T-cell (primary cell): ENCODE measurements at places on chromosomes 6 and 20. TPM values are rescaled to one million over a fixed set of nuclear protein-coding genes. Genes with fewer than 3 reads are reported as not detected.

DNA sequence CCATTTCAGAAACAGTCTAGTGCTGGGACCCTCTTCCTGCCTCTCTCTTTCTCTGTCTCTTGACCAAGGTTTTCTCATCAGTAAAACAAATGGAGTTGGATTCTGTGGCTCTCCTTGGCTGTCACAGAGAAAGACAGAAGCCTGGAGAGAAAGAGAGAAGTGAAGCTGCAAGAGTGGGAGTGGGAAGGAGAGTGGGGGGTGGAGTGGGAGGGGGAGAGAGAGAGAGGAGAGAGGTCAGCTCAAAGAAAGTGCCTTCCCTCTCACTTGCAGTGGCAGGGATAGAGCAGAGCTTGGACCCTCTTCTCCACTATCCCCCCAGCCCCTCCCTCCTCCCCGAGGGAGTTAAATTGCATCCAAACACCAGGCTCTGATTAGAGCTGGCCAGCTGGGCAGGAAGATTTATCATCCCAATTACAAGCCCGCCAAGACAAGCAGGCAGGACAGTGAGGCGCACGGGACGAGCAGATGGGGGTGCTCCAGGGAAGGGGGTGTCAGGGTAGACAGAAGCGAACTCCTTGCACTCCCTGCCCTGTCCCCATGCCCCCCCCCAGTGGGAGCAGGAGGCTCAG, 74.3 kb downstream of the CD40 start:
- no peaks in the 10 kb centered on the region for H3K36me3 ChIP-seq
- peaks cover 42% of the 10 kb centered on the region for H3K27me3 ChIP-seq
- H3K27ac ChIP-seq = no peak overlapping the region
- no peak overlapping the region for H3K4me3 ChIP-seq
- DNase-seq = no peak
- no peaks in the 10 kb centered on the region for H3K4me1 ChIP-seq

DNA sequence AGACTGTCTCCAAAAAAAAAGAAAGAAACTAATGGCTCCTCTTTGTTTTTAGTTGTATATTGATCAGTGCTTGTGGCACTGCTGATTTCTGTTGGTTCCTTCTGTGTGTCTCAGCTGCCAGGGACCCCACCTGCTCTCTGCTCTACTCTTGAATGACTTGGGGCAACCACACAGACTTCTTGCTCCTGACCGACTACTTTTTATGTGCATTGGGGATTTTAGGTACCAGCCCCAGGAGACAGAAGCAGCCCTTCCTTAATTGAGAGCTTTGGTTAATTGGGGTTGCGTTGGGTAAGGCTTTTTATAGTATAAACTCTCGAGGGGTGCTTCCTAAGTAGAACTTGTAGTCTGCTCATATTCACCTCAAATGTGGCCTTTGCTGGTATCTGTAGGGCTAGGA, 6.9 kb downstream of the STK35 start:
- peaks cover 63% of the 10 kb centered on the region for H3K4me1 ChIP-seq
- H3K27me3 ChIP-seq = no peaks in the 10 kb centered on the region
- H3K36me3 ChIP-seq = peaks cover 7% of the 10 kb centered on the region

The RAET1L gene
- total RNA-seq = not detected

DNA sequence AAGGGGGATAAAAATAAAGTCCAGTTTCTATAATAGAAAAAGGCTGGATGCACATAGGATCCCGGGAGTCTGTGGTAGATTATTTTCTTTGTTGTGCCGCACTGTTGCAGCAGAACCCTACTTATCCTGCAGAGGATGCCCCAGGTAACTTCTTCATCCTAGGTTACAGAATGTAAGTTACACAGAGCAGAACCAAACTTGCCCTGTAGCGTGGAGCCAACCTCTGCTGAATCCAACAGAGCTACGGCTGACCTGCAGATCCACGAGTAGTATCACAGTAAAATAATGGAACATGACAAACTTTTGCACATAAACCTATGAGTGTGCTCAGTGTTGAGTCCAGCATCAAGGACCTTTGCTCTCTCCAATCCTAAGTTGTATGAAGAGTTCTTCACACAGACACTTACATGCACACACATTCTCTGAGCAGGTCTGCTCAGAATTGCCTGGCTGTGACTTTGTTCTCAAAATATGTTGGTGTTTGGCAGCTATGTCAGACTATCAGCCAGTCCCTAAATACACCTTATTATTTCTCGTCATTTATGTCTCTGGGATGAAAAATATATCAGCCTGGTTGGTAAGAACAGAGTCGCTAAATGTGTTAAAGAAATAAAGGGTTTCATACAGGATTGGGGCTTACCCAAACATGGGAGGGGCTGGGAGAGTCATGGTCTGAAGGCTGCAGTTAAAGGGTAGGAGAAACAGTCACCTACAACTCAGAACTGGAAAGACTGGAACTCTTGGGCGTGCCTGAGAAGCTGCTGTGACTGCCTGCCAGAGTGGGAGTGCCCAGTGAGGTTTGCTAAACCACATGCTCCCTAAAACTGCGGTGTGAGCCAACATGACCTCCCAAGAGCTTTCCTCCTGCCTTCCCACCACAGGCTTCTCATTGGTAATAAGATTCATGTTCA, 165.1 kb upstream of the SLC24A3 start:
- no peaks in the 10 kb centered on the region for H3K36me3 ChIP-seq
- no peak overlapping the region for H3K4me3 ChIP-seq
- DNase-seq = no peak
- no peak overlapping the region for H3K27ac ChIP-seq
- H3K4me1 ChIP-seq = no peaks in the 10 kb centered on the region

GRCh38 chr6:166106076-166106686, 61.5 kb downstream of the TBXT start:
- H3K27me3 ChIP-seq = no peaks in the 10 kb centered on the region
- H3K27ac ChIP-seq = no peak overlapping the region
- H3K4me1 ChIP-seq = no peaks in the 10 kb centered on the region
- H3K4me3 ChIP-seq = no peak overlapping the region
- DNase-seq = peak; percentile 18

DNA sequence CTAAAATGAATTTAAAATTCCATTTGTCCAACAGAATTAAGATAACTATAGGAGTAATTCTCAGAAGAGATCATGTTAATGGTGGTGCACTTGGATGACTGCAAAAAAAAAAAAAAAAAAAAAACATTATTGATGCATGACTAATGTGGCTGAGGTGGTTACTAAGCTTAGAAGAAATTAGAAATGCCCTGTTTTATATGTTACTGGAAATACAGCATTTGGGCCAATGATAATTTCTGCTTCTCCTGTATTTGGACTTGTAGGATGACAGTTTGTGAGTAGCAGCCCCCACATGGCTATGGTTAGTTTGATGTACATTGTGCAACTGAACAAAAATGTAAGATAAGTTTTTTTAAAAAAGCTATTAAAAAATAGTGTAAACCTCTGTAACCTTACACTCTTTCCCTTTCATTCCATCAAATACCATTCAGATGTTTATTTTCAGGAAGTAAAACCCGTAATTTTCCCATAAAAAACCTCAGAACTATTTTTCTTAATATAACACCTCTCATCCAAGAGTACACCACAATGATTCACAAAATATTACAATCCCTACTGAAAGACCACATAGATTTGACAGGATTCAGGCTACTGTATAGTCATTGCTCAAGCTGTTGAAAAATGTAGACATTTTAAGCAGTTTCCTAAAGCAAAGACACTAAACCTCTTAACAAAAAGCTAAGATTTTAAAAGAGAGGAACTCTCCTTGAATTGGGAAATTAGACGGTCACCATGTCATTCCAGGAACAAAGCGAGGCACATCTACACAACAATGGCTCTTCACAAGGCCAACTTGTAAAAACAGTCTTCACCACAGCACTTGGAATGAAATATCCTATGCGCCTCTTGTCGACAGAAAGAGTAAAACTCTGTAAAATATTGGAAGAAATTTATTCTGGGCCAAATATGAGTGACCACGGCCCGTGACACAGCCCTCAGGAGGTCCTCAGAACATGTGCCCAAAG, 83.0 kb downstream of the WDR27 start:
- no peaks in the 10 kb centered on the region for H3K36me3 ChIP-seq
- H3K4me3 ChIP-seq = no peak overlapping the region
- no peak overlapping the region for H3K27ac ChIP-seq
- no peaks in the 10 kb centered on the region for H3K27me3 ChIP-seq
- H3K4me1 ChIP-seq = no peaks in the 10 kb centered on the region

- no peak for DNase-seq
- no peaks in the 10 kb centered on the region for H3K4me1 ChIP-seq
- H3K27ac ChIP-seq = no peak overlapping the region
- peaks cover 15% of the 10 kb centered on the region for H3K36me3 ChIP-seq
- H3K27me3 ChIP-seq = no peaks in the 10 kb centered on the region
Observed at GRCh38 chr6:161166677-161167076, 107.2 kb downstream of the AGPAT4 start.

- DNase-seq = no peak
- H3K27me3 ChIP-seq = peaks cover 38% of the 10 kb centered on the region
- no peak overlapping the region for H3K27ac ChIP-seq
- no peaks in the 10 kb centered on the region for H3K36me3 ChIP-seq
- peaks cover 23% of the 10 kb centered on the region for H3K4me1 ChIP-seq
- H3K4me3 ChIP-seq = no peak overlapping the region
Observed at GRCh38 chr6:27672113-27672799, 199.4 kb upstream of the ZNF184 start.

GRCh38 chr20:59603176-59603575, 1.2 kb upstream of the PHACTR3 start:
- peaks cover 60% of the 10 kb centered on the region for H3K27me3 ChIP-seq
- H3K4me1 ChIP-seq = no peaks in the 10 kb centered on the region
- H3K36me3 ChIP-seq = no peaks in the 10 kb centered on the region
- no peak overlapping the region for H3K27ac ChIP-seq

DNA sequence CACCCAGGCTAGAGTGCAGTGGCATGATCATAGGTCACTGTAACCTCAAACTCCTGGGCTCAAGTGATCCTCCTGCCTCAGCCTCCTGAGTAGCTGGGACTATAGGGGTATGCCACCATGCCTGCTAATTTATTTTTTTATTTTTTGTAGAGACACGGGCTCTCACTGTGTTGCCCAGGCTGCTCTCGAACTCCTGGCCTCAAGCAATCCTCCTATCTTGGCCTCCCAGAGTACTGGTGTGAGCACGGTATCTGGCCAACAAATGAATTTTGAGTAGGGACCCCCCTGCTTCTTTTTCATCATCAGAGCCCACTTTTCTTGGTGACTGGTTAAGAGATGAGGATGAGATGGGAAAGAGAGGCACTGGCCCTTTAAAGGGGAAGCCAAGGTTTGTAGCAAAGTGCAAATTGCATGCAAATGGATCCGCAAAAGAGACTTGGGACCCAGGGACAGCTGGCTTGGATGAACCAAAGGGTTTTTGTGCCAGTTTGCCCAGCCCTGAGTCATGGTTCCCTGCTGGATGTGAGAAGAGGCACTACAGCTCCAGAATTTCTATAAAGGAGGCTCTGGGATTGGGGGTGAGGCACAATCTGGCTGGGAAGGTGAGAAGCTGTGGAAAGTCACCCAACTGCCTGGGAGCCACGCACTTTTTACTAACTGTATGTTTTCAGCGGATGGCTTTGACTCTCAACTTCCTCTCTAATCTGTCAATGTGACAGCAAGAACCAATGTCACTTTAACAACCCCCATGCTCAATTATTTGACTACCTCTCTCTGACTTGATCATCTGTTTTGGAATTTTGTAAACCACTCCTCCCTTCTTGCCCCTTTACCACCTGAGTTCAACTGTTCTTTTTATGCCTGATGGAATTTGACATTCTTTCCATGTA, 58.7 kb upstream of the RNF24 start:
- peaks cover 9% of the 10 kb centered on the region for H3K4me1 ChIP-seq
- H3K27ac ChIP-seq = no peak overlapping the region
- H3K36me3 ChIP-seq = no peaks in the 10 kb centered on the region
- no peak overlapping the region for H3K4me3 ChIP-seq
- DNase-seq = no peak

The PNLDC1 gene
- total RNA-seq = not detected

- DNase-seq = no peak
- no peak overlapping the region for H3K4me3 ChIP-seq
- H3K27me3 ChIP-seq = no peaks in the 10 kb centered on the region
- peak overlapping the region; percentile 36 for H3K27ac ChIP-seq
- peaks cover 6% of the 10 kb centered on the region for H3K4me1 ChIP-seq
- no peaks in the 10 kb centered on the region for H3K36me3 ChIP-seq
Observed at GRCh38 chr6:167103041-167103891, 19.6 kb upstream of the CCR6 start.

The CST4 gene
- not detected for total RNA-seq

DNA sequence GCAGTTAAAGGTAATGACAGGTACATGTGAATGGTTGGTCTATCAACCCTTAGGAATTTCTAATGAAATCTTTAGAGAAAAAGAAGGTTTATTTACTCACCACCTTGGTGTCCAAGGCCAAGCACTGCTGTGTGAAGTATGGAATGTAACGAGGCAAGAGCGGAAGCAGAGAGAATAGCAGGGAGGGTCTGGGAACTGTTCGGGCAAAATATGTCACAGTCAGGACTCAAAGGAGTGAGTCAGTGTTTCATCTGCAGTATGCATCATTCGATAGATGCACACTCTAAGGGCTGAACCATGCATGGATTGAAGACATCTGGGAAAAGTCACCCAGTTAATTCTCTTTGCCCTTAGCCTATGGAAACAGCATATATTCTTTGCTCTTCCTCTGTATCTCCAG, 33.2 kb downstream of the ADGRF5 start:
- no peak overlapping the region for H3K4me3 ChIP-seq
- H3K27me3 ChIP-seq = no peaks in the 10 kb centered on the region
- H3K36me3 ChIP-seq = no peaks in the 10 kb centered on the region
- H3K4me1 ChIP-seq = no peaks in the 10 kb centered on the region
- DNase-seq = no peak

The SSTR4 gene
- not detected for total RNA-seq

- no peak overlapping the region for H3K4me3 ChIP-seq
- no peaks in the 10 kb centered on the region for H3K4me1 ChIP-seq
- H3K36me3 ChIP-seq = no peaks in the 10 kb centered on the region
- no peaks in the 10 kb centered on the region for H3K27me3 ChIP-seq
- no peak overlapping the region for H3K27ac ChIP-seq
- no peak for DNase-seq
Observed at GRCh38 chr20:47464380-47465101, 37.1 kb upstream of the NCOA3 start.

GRCh38 chr6:21176197-21176596, 417.4 kb upstream of the SOX4 start:
- no peak overlapping the region for H3K27ac ChIP-seq
- DNase-seq = no peak
- no peaks in the 10 kb centered on the region for H3K27me3 ChIP-seq
- H3K4me3 ChIP-seq = no peak overlapping the region
- H3K36me3 ChIP-seq = no peaks in the 10 kb centered on the region
- H3K4me1 ChIP-seq = no peaks in the 10 kb centered on the region

The CD40 gene
- 6.0 TPM for total RNA-seq

The C20orf141 gene
- total RNA-seq = not detected

GRCh38 chr6:165012183-165012582, 297.2 kb downstream of the C6orf118 start:
- H3K4me3 ChIP-seq = no peak overlapping the region
- H3K36me3 ChIP-seq = no peaks in the 10 kb centered on the region
- no peaks in the 10 kb centered on the region for H3K4me1 ChIP-seq
- no peak for DNase-seq
- H3K27ac ChIP-seq = no peak overlapping the region

- H3K36me3 ChIP-seq = no peaks in the 10 kb centered on the region
- H3K4me3 ChIP-seq = peak overlapping the region; percentile 89
- no peaks in the 10 kb centered on the region for H3K27me3 ChIP-seq
- peak overlapping the region; percentile 89 for H3K27ac ChIP-seq
Observed at GRCh38 chr6:85678026-85678601, 35.4 kb upstream of the SYNCRIP start.
